Left renal pelvis (tissue), 4 donors: ENCODE measurements at places on chromosomes 2 and 18.
A peak's percentile ranks its signal among the peaks of the same experiment; 100 is the strongest.

GRCh38 chr2:85312404-85312803 is 15.4 kb downstream of the TGOLN2 start:
- DNase-seq, result no peak

GRCh38 chr2:11746807-11747459 is 501 bp downstream of the LPIN1 start:
- DNase-seq, result no peak

DNA sequence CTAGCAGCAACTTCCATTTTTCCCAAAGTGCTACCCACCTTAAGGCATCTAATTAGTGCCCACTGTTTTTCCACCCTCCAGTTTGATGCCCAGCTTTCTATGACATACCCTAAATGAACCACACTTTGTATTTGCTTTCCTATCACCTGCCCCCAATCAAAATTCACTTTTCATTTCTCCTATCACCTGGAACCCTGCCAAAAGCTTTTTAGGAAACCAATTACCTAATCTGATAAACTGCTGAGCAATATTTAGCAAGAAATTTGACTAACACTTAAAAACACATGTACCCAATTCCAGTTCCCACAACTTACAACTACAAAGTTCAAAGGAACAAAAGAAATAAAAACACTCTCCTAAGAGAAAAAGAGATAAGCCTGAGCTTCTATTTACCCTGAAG is 71.7 kb downstream of the IKZF2 start:
- DNase-seq, result no peak

DNA sequence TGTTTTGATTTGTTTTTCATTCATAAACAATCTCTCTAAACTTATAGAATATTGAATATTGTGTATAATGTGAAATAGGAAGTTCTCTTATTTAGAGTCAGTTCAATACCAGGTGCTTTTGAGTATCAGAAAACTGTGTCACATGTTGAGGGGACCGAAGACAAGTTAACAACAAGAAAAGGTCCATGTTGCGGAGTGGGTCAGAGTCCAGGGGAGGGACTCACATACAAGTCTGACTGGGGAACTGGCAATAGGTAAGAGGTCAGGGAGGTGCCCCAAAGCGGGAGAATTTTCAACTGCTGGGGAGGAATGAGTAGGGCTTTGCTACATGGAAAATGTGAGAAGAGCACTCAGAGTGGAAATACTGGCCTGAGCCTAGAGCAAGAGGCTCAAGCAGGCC is 19.8 kb upstream of the BCL11A start:
- no peak for DNase-seq

DNA sequence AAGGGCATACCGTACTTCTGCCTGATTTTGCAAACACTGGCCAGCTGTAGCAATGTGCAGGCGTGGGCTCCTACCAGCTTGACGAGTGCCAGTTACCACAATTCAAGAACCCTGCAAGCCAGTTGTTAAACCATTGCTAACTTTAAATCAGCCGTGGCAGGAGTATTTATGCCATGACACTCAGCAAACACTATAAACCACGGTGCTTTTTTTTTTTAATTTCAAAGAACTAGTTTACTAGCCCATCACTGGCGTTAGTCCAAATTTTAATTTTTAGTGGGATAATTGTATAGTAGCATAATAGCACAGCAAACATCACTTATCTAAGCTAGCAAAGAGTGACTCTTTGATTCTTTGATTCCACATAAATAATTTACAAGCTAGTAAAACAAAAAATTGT is 111.1 kb downstream of the COL4A4 start:
- DNase-seq, result no peak

DNA sequence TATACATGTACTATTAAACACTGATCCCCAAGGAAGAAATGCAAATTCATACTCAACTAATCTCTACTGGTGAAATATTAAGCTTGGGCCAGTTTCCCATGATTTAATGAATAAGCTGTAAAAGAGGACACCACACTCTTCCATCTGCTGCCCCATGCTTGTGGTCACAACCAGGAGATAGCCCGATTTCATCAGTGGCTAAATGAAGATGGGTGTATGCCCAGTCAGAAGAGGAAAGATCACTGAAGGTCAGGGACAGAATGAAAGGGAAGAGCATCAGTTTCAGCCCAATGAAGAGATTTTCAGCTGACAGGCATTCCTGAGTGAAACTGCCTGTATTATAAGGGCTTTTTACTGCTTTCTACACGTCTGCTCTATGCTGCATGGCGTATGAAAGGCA is 103.5 kb downstream of the KCNS3 start:
- DNase-seq, result no peak

GRCh38 chr2:112869258-112869842 is 32.8 kb upstream of the IL1B start:
- DNase-seq, result peak; percentile 33

DNA sequence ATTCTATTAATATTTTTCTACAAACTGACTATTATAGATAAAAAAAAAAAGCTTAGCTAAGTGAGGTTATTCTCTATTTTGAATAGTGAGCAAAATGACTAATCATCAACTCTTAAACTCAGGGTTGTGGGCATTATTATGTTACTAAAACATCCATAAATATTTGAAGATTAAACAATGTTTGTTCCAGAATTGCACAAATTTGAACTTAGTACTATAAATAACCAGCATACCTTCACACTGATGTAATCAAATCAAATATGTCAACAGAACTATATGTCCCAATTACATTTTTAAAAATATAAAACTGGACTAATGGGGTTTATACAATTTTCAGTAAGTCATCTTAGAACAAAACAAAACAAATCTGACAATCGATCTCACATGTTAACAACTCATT is 800.9 kb downstream of the LRP1B start:
- DNase-seq, result no peak

GRCh38 chr2:191703079-191703725 is 25.3 kb downstream of the NABP1 start:
- peak; percentile 14 for DNase-seq

- DNase-seq, result no peak
Observed at GRCh38 chr18:54102123-54102522, 122.3 kb downstream of the MBD2 start.

GRCh38 chr2:239793836-239794235 is 231.3 kb downstream of the NDUFA10 start:
- DNase-seq, result no peak

DNA sequence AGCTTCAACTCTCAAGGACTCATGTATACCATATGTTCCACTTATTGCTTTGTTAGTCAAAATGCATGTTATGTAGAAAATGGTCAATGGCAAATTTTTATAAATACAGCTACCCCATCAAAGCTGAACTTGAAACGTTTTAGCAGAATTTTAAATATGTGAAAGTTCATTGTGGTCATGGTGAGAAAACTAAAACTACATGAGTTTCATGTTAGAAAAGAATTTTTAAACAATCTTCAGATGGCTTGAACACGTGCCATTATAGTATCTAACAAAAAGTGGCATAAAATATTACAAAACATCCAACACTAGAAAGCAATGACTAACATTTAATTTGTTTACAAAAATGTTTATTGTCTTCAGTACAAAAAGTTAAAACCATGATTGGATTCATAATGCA is 246.0 kb upstream of the KCNJ3 start:
- DNase-seq, result no peak

DNA sequence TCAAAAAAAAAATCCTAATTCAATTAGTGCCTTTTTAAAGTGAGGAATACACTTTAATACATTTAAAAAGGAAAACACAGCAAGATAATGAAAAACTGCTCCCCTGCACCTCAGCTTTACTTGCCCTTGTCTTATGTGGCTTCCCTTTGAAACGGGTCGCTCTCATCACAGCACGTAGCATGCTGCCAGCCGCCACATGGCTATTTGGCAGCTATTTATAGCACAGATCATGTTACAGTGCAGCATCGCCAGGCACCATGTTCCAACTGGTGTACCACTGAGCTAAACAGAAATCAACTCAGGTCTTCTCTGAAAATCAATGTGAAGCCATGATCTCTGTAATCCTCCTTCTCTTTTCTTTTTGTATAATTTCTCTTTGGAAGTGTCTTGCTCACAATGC is 65.1 kb downstream of the TMEM182 start:
- DNase-seq, result no peak

DNA sequence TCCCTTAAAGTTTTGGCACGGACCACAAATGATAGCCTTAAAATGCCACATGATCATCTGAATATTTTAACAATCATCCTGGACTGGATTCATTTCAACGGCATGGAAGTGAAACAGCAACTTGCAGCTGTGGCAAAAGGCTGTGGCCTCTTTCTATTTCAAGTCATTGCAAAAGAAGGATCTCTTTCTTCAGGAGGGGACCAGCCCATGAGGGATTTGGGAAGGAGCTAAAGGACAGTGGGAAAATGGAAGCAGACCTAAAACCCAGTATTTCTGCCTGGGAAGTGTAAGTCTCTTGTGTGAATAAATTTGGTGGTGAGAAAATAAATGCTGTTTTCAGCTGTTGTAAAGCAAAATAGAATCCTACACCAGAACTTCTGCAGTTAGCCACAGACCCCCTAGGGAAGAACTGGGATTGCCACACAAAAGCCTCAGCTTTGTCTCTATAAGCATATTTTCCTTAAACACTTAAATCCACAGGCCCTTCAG is 107.3 kb upstream of the ZFP36L2 start:
- DNase-seq, result no peak

- DNase-seq, result no peak
Observed at GRCh38 chr2:231922311-231923009, 3.7 kb downstream of the NPPC start.
